Cardiac muscle cell (in vitro differentiated cells and primary cell): ENCODE measurements at places on chromosomes 11 and 22. TPM values are rescaled to one million over a fixed set of nuclear protein-coding genes. Genes with fewer than 3 reads are reported as not detected.

GRCh38 chr11:86442827-86443226, 68.1 kb downstream of the CCDC81 start:
- no peak overlapping the region for H3K4me3 ChIP-seq
- no peak for DNase-seq
- H3K27ac ChIP-seq: no peak overlapping the region
- H3K36me3 ChIP-seq: no peaks in the 10 kb centered on the region
- no peaks in the 10 kb centered on the region for H3K4me1 ChIP-seq

GRCh38 chr11:36240173-36240572, 49.1 kb downstream of the COMMD9 start:
- H3K4me1 ChIP-seq: no peaks in the 10 kb centered on the region
- peak; percentile 46 for DNase-seq
- no peaks in the 10 kb centered on the region for H3K27me3 ChIP-seq
- no peak overlapping the region for H3K4me3 ChIP-seq
- no peaks in the 10 kb centered on the region for H3K36me3 ChIP-seq

DNA sequence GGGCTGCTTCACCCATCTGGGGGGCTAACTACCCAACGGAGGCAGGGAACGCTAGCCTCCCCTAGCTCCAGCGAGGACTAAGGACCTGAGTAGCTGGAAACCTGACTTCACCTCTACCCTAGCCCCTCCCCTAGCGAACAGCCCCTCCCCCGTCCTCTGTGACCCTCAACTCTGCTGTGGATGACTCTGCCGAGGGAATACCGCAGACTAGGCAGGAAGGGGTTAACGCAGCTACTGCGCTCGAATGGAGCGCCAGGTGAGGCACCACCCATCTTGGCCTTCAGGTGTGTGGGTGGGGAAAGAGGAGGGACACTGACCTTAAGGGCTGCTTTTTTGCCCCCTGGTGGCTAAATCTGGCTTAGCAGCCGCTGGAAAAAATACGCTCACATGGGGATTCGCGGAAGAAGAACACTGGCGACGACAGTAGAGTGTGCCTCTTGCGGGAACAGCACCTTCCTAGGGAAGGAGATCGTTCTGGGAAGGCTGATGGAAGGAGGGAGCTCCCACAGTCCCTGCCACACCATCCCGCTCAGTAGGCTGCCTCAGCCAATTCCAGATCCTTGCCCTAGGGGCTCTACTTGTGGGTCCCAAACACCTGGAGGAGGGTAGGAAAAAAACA, 4.5 kb upstream of the BCL9L start:
- H3K27ac ChIP-seq: peak overlapping the region; percentile 74
- no peaks in the 10 kb centered on the region for H3K27me3 ChIP-seq
- peaks cover 4% of the 10 kb centered on the region for H3K4me1 ChIP-seq

DNA sequence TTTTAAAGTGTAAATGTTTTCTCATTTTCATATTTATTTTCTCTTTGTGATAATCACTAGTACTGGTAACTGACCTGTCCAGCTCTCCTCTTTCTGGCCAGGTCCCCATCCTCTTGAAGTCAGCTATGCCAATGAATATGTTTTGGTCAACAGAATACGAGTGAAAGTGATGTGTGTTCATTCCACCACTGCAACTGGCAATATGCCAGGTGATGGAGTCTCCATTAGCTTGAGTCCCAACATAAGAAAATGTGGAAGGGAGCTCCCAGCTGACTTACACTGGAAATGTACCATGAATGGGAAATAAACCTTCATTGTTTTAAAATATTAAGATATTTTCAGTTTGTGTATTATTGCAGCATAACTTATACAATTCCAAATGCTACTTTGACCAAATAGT, 75.8 kb downstream of the CCDC34 start:
- H3K4me3 ChIP-seq: no peak overlapping the region
- no peak for DNase-seq
- H3K36me3 ChIP-seq: no peaks in the 10 kb centered on the region
- no peaks in the 10 kb centered on the region for H3K27me3 ChIP-seq
- no peaks in the 10 kb centered on the region for H3K4me1 ChIP-seq

GRCh38 chr22:24589518-24590030, 3.3 kb downstream of the LRRC75B start:
- peaks cover 11% of the 10 kb centered on the region for H3K36me3 ChIP-seq
- peaks cover under 1% of the 10 kb centered on the region for H3K4me1 ChIP-seq
- H3K4me3 ChIP-seq: no peak overlapping the region
- no peak for DNase-seq
- H3K27me3 ChIP-seq: no peaks in the 10 kb centered on the region

DNA sequence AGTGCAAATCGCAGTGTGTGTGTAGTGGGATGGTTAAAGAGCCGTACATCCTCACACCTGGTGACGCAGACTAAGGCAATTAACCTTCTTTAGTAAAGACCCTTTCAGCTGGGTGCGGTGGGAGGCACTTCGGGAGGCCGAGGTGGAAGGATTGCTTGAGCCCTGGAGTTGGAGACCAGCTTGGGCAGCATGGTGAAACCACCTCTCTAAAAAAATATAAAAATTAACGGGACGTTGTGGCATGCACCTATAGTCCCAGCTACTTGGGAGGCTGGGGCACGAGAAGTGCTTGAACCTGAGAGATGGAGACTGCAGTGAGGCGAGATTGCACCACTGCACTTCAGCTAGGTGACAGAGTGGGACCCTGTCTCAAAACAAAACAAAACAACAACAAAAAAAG, 31.5 kb downstream of the ZBTB16 start:
- H3K4me3 ChIP-seq: no peak overlapping the region
- no peaks in the 10 kb centered on the region for H3K36me3 ChIP-seq
- no peaks in the 10 kb centered on the region for H3K27me3 ChIP-seq
- H3K27ac ChIP-seq: no peak overlapping the region
- H3K4me1 ChIP-seq: peaks cover 10% of the 10 kb centered on the region
- DNase-seq: no peak

DNA sequence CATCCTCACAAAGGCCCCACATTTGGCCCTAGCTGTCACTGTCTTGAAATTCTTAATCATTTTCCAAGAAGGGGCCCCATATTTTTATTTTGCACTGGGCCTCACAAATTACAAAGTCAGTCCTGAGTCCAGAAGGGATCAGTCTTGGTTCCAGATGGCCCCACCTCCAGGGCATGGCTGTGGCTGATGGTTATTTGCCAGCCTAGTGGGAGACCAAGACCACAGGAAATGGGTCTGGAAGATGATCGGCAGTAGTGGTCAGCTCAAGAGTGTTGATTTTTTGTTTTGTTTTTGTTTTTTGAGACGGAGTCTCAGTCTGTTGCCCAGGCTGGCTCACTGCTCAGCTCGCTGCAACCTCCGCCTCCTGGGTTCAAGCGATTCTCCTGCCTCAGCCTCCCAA, 47.1 kb upstream of the EMID1 start:
- no peaks in the 10 kb centered on the region for H3K27me3 ChIP-seq
- DNase-seq: no peak
- H3K4me3 ChIP-seq: no peak overlapping the region

TENM4 gene
- 59.6 and 105 TPM in 2 replicates for total RNA-seq

RASD2 gene
- 1.1 and 1.2 TPM in 2 replicates for total RNA-seq

RAB36 gene
- 2.9 and 3.7 TPM in 2 replicates for total RNA-seq

KCTD14 gene
- total RNA-seq: 0.45 and 0.81 TPM in 2 replicates
